Right cardiac atrium (tissue), 5 donors: ENCODE measurements at places on chromosomes 4 and X. TPM values are rescaled to one million over a fixed set of nuclear protein-coding genes. Genes with fewer than 3 reads are reported as not detected.

The VMA21 gene
- 22.8 TPM for total RNA-seq

The ALAS2 gene
- not detected for total RNA-seq

The MSX1 gene
- 2.3 TPM for total RNA-seq

The CTAG1A gene
- total RNA-seq, result not detected

The MAN2B2 gene
- total RNA-seq, result 30.0 TPM

The TMPRSS11E gene
- total RNA-seq, result not detected

The SEPTIN11 gene
- total RNA-seq, result 50.1 TPM

The DGAT2L6 gene
- total RNA-seq, result not detected

The HSFX3 gene
- total RNA-seq, result not detected

- no peak for DNase-seq
Measured at GRCh38 chr4:105972946-105973621, 77.8 kb downstream of the NPNT start.

DNA sequence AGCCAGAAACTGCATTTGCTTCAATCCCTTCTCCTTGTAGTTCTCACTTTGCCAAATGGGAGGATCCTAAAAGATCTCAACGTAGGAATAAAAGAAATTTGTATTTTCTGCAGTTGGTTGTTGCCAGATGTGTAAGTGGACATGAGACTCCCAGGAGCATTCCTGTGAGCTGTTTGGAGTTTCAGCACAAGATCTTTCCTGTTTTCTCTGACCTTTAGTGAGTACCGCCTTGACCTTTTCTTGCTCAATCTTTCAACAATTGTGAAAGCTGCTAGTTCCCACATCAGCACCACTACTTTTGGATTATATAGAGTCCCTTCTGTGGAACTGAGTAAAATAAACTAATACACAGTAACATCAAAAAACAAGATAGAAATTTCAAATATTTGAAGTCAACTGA, 683.8 kb upstream of the PABPC4L start:
- DNase-seq, result no peak

DNA sequence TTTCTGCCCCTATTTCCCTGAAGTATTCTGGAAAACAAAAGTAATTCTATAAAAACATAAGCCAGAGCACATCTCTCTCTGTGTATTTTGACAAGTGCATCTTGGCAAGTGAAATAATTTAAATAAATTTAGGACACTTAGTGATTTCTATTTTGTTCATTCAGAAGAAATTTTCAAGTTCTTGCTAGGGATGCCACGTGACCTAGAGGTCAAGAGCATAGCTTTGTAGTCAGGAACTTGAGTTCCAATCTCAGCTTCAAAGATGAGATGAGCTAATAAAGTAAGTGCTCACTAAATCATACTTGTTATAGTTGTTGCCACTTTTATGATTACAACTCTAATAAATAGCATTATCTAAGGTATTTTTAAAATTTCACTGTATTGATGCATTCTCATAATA, 13.8 kb downstream of the KDR start:
- DNase-seq, result no peak

- no peak for DNase-seq
Measured at GRCh38 chr4:169640261-169640870, 20.0 kb downstream of the CLCN3 start.

DNA sequence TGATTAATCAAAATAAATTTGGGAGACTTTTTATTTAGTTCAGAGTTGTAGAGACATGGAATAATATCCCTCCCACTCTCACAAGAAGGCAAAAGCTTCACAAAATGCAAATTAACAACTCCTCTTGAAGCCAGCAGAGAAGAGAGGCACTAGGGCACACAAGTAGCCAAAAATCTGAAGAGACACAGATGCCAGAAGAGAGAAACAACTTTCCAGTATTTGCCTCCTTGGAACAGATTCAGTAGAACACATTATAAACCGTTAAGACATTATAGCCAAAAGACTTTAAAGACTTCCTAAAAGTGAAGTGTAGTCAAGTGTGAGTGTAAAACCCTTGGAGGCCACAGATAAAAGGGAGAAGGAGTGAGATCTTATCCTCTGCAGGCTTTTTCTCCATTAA, 1024.9 kb upstream of the ADGRL3 start:
- no peak for DNase-seq

GRCh38 chr4:680928-681645, 6.7 kb downstream of the MYL5 start:
- DNase-seq, result peak; percentile 77

- peak; percentile 39 for DNase-seq
Measured at GRCh38 chrX:143580266-143580665, 55.6 kb downstream of the SLITRK4 start.

- DNase-seq, result no peak
Measured at GRCh38 chr4:156475322-156475721, 496.3 kb downstream of the PDGFC start.

- DNase-seq, result no peak
Measured at GRCh38 chr4:112736718-112737135, 99.8 kb downstream of the LARP7 start.

DNA sequence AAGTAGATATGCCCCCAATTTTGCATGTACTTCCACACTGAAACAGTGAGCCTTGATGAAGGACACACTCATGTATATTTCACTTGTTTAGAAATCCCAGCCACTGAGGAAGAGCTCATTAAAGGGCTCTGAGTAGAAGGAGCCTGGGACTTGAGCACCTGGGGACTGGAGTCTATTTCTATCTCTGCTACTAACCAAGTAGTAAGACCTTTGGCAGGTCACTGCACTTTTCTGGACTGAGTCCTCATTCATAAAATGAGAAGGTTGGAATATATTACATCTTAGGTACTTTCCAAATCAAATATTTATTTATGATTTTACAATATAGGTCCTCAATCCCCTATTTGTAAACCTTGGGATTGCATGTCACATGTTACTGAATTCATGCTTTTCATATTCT, 78.2 kb upstream of the C4orf54 start:
- DNase-seq, result no peak

- DNase-seq, result no peak
Measured at GRCh38 chr4:20358110-20358509, 106.4 kb downstream of the SLIT2 start.

- DNase-seq, result no peak
Measured at GRCh38 chr4:78684325-78685079, 91.6 kb upstream of the BMP2K start.

DNA sequence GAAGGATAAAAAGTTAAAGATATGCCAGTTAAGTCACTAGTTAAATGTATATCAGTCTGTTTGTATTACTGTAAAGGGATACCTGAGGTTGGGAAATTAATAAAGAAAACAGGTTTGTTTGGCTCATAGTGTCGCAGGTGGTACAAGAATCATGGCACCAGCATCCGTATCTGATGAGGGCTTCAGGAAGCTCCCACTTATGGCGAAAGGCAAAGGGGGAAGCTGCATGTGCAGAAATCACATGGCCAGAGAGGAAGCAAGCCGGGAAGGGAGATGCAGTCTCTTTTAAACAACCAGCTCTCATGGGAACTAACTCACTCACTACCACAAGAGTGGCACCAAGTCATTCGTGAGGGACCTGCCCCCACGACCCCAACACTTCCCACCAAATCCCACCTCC, 91.9 kb upstream of the SH3RF1 start:
- DNase-seq, result no peak

- no peak for DNase-seq
Measured at GRCh38 chrX:45537936-45538335, 337.3 kb upstream of the DIPK2B start.

- peak; percentile 82 for DNase-seq
Measured at GRCh38 chr4:10115797-10116568, 616 bp downstream of the WDR1 start.

GRCh38 chrX:130393451-130394074, 8.1 kb upstream of the GPR119 start:
- DNase-seq, result peak; percentile 30

- DNase-seq, result no peak
Measured at GRCh38 chr4:181971411-181971810, 271.8 kb upstream of the TENM3 start.

DNA sequence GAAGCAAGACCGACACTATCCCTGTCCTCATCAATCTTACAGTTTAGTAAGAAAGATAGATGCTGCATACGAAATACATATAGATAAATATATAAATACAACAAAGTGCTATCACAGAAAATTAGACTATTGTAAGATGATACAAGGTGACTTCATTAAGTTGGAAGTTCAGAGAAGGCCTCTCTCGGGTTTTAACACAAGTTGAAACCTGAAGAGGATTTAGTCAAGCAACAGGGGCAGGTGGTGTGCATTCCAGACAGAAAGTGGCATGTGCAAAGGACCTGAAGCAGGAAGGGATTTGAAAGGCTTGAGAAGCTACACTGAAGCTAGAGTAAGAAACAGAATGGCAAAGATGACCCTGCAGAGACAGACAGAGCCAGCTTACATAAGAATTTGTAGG, 36.5 kb downstream of the USP46 start:
- no peak for DNase-seq
